ENCODE measurements at places on chromosomes 1 and 21.
A peak's percentile ranks its signal among the peaks of the same experiment; 100 is the strongest.

DNA sequence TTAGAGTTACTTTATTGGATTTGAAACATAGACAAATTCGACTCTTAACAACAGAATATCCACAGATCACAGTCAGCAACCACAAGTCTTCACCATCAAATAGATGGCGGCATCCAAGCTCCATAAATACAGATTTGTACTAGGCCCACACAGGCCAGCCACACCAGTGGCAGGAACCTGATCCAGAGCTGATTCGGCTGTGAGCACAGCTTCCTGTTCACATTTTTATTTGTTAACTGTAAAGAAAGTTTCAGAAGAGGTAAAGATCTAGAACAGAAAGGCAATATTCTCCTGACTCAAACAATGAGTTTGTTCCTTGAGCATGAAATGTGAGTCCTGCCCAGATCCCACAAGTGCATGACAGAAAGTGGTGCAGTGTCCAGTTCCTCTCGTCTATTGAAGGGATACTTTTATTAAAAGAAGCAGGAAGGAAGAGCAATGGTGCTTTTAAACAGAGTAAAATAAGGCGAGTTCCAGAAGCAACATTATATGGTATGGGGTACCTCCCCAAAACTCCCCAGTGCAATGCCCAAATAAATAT is 205.8 kb downstream of the SLC45A1 start:
- DNase-seq, result no peak

DNA sequence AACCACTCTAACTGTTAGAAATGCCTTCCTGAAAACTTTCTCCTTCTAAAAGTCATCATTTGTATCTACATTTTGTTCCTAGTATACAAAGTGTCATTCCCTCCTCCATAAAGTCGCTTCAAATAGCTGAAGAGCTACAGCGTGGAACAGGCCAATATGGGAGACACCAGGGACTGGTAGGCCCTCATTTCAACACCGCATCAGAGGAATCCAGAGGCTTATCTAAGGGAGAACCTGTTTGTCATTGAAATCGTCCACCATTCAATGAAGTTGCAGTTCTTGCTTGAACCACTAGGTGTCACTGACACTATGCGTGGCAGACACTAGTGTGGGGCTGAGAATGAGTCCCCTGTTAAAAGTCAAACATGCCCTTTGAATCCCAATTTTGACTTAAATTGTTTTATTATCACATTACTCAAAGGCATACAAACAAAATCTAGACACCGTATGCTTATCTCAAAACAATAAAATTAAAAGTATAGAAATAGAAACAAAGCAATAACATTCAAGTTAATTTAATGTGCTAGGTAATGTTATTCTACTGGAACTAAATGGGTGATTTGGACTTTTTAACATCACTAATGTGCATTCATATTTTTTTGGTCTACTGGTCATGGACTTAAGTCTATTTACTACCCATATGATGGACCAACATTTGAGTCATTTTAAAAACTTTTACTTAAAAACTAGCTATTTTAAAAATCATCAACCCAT is 182.3 kb downstream of the FCRL5 start:
- peak; percentile 44 for DNase-seq

DNA sequence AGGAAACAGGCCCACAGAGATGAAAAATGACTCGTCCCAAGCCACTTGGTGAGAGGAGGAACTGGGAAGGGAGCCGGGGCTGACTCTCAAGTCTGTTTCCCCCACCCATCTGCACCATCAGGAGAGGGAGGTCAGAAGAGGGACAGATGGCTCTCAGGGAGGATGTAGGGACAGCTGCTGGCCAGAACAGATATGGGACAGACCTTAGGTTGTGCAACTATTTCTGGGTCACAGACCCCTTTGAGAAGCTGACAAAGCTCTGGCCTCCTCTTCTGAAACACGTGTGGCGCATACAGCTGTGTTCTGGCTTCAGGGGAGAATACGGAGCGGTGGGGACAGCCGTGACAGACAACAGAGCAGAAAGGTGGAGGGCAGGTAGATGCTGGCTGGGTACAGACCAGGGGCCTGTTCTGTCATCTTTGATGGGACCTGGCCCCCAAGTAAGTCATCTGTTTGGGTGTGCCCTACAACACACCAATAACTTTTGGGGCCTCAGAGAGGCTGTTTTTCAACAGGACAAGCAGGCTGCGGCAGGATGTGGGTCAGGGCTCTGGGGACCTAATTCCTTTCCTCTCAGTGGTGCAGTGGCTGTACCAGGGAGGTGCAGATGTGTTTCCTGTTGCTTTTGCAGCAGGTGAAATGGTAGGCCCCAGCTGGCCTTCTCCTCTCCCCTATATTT is 7.3 kb downstream of the SH3BGRL3 start:
- peak; percentile 39 for DNase-seq

DNA sequence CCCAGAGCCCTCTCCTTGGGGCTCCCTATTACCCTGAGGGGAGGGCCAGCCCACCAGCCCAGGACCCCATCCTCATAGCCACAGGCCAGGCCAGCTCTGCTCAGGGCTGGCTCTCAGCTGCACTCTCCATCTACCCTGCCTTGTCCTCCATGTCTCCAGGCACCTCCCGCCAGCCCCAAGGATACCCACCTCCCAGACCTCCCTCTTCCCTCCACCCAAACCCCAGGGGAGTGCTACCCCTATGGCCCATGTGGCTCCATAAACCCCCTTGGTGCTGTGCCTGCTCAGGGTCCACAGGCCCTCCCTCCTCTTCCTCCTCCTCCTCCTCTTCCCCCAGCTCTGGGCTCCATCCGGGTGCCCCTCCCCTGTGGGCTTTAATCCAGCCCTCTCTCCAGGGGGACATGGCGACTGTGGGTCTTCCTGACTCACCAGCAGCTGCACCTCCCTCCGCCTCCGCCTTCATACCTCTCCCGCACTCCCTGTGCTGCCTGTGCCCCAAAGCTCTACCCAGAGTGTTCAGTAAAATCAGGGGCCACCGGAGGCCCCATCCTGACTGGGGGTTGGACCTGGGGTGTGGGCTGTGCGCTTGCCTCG is 9.1 kb downstream of the YBEY start:
- DNase-seq, result peak; percentile 55

DNA sequence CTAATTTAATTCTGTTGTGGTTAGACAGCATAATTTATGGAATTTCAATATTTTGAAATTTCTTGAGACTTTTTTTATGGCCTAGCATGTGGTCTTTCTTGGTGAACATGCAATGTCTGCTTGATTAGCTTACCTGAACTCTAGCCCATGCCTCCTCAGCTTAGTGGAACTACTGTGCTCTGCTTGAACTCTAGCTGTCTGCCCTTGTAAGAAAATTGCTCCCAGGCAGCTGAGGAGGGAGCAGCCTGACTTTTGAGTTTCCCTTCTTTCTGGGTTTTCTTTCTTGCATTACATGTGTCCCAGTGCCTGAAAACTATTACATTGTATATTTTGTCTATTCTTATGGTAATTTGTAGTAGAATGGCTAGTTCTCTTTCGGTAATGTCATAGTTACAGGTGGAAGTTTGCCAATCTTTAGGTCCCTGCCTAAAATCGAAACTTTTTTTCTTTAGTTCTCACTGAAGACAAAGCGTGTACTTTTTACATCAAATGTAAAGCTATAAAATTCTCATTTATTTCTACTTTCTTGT is 105.3 kb downstream of the MAST2 start:
- DNase-seq, result no peak

DNA sequence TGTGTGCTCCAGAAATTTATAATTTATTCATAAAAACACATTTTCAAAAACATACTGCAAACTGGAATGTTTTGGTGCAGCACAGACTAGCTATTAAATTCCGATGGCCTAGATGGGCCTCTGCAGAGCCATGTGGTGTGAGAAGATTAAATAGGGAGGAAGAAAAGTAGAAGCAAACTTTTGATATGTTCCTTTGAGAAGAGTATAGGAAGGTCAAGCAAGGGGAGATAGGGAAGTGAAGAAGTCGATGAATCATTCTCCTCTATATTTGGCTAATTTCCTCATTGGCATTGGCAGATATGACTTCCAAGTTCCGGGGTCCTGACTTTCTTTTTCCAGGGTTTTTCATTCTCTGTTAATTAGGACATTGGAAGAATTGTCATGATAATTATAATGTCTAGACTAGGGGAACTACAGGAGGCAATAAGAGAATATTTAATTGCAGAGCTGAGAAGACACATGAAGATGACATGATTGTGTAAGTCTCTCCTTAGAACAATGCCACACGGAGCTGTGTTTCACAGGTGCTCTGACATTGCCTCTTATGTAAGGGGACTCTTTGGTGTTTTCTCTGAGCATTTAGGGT is 19.3 kb upstream of the ZNF326 start:
- no peak for DNase-seq

DNA sequence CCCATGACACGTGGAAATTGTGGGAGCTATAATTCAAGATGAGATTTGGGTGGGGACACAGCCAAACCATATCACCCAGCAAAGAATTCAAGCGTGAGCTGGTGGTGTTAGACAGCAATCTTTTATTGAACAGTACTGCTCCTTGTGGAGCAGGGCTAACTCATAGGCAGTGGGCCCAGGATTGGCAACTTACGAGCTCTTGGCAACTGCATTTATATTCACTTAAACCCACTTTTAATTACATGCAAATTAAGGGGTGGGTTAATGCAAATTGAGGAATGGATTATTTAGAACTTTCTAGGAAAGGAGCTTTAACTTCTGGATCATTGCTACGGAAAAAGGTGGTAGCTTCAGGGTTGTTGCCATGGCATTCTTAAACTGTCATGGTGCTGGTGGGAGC is 135.6 kb upstream of the KAZN start:
- DNase-seq, result no peak

GRCh38 chr1:85934516-85934915 is 222.1 kb downstream of the COL24A1 start:
- peak; percentile 7 for DNase-seq

- DNase-seq, result peak; percentile 5
These were observed 22.1 kb downstream of the TP73 start for GRCh38 chr1:3674100-3675094.

DNA sequence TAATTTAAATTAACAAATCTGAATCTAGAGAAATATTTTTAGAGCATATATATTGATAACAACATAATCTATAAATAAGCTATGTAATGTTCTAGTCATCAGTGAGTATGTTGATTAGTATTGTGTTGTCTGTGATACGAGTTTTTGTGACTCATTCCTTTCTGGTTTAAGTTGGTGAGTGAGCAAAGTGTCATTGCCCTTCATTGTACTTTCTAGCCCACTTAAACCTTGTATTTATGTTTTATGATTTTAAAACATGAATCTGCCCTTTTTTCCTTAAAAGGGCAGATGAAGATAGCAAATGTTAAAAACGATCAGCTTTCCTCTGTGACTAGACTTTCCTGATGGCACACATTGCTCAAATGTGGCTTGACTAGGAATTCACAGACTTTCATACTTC is 38.5 kb downstream of the MACO1 start:
- DNase-seq, result peak; percentile 18

- no peak for DNase-seq
These were observed at the start of gene BMP8A for GRCh38 chr1:39491146-39491921. TSS of gene BMP8A (plus strand) at chr1:39491636. CDS start at chr1:39491992, 356 bp downstream.

DNA sequence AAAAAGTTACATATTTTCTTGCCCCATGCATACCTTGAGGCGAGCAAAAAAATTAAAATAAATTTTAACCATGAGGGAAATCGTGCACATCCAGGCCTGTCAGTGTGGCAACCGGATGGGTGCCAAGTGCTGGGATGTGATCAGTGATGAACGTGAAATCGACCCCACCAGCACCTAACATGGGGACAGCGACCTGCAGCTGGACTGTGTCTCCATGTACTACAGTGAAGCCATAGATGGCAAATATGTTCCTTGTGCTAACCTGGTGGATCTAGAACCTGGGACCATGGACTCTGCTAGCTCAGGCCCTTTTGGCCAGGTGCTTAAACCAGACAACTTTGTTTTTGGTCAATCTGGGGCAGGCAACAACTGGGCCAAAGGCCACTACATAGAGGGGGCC is 67.4 kb upstream of the PODN start:
- no peak for DNase-seq

DNA sequence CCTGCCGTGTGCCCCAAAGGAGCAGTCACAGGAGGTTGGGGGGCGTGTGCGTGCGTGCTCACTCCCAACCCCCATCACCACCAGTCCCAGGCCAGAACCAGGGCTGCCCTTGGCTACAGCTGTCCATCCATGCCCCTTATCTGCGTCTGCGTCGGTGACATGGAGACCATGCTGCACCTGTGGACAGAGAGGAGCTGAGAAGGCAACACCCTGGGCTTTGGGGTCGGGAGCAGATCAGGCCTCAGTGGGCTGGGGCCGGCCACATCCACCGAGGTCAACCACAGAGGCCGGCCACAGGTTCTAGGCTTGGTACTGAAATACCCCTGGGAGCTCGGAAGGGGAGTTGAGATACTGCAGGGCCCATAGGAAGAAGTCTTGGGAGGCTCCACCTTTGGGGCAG is 23.5 kb downstream of the COL6A1 start:
- DNase-seq, result no peak

- DNase-seq, result no peak
These were observed 466.8 kb downstream of the DSCAM start for GRCh38 chr21:40379881-40380810.

- DNase-seq, result peak; percentile 54
These were observed 648 bp downstream of the S100PBP start for GRCh38 chr1:32817815-32818786.

GRCh38 chr1:26164036-26164860 is 4.5 kb downstream of the C1orf232 start:
- DNase-seq, result peak; percentile 8

GRCh38 chr1:118931876-118932275 is 56.3 kb downstream of the TBX15 start:
- DNase-seq, result no peak

- no peak for DNase-seq
These were observed 7.0 kb downstream of the OLFML2B start for GRCh38 chr1:162016631-162017030.

- DNase-seq, result no peak
These were observed 73.7 kb downstream of the CAPZB start for GRCh38 chr1:19411612-19412011.

GRCh38 chr1:47532921-47533792 is 95.3 kb downstream of the FOXD2 start:
- peak; percentile 69 for DNase-seq

GRCh38 chr1:220164116-220164515 is 70.2 kb downstream of the IARS2 start:
- no peak for DNase-seq

GRCh38 chr21:44755227-44755626 is 43.9 kb upstream of the TSPEAR start:
- no peak for DNase-seq

DNA sequence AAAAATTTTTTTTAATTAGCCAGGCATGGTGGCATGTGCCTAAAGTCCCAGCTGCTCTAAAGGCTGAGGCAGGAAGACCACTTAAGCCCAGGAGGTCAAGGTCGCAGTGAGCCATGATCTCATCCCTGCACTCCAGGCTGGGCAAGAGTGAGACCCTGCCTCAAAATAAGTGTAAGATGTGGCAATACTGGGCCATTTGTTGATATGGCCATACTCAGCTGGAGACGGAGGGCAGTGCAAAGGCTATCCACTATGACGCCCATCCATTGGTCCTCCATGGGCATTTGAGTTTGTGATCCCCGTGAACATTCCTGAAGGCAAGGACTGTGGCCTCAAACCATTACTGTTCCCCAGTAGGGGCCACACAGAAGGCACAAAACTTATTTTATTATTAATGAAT is 1.5 kb downstream of the CASP9 start:
- no peak for DNase-seq

All from AG10803 (cell line).